NCI-H187 (cell line): ENCODE measurements at places on chromosomes 13 and 19.

- DNase-seq = no peak
These were observed 9.8 kb upstream of the CIRBP start for GRCh38 chr19:1259206-1259875.

- no peak for DNase-seq
These were observed 6.5 kb upstream of the CTXN1 start for GRCh38 chr19:7932276-7932929.

DNA sequence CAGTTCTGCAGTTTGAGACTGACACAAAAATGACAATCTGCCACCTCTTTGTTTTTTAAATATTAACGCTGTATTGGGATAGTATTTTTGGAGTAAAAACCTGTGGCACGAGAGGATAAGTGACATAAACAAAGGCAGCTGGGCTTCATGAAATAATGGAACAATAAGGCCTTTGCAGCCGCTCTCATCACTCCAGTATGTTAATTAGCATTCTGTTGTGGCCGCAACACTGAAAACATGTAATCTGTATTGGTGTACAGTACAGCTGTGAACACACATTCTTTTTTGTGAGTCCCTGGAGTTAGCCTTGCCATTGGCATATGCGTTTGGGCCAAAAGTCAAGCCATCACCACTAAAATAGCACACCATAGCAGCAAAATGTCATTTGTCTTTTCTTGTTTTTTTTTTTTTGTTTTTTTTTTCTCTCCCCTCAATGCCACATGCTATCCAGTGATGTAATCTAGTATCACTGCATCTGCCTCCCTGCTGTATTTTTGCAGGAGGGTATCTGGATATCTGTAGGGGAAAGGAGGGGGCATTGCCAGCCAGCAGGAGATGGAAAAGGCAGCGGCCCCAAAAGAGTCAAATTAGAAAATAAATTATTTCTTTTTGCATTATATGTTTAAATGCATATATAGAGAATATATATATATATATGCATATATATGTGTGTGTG is 885 bp upstream of the ZNF536 start:
- DNase-seq = no peak

DNA sequence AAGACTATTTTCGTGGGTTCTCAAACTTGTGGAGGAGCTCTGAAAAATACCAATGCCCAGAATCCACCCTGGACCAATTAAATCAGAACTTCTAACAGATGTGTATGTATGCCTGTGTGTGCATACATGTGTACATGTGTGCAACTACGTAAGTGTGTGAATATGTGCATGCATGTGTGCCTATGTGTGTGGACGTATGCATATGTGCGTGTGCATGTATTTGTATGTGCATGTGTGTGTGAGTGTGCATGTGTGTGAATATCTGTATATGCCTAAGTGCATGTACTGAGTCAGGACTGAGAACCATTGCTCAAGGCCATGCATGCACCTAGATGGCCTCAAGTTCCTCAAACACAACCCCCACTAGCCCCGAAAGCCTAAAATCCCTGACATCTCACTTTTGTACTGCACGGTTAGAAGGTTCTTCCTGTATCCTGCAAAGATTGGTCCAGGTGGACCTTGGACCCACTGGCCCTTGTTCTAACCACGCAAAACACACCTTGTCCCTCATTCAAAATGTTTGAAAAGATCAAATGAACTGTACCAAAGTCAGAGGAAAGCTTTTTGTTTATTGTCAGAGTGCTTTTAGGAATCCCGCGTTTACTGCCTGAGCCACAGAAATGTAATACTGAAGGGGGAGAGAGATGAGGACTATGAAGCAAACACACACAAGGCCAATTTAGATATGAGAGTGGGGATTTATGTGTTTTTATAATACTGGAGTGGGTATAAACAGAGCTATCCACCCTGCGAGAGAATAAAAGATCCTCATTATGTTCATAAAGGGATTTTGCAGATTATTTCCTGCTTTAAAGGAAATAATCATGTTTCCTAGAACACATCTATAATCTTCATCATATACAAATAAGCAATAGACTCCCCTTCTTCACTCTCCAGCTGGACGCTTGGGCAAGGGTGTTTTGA is 39.1 kb downstream of the LATS2 start:
- no peak for DNase-seq

GRCh38 chr13:96533408-96533807 is 443.5 kb downstream of the HS6ST3 start:
- DNase-seq = no peak

GRCh38 chr13:94351292-94351990 is 128.0 kb downstream of the DCT start:
- DNase-seq = no peak

DNA sequence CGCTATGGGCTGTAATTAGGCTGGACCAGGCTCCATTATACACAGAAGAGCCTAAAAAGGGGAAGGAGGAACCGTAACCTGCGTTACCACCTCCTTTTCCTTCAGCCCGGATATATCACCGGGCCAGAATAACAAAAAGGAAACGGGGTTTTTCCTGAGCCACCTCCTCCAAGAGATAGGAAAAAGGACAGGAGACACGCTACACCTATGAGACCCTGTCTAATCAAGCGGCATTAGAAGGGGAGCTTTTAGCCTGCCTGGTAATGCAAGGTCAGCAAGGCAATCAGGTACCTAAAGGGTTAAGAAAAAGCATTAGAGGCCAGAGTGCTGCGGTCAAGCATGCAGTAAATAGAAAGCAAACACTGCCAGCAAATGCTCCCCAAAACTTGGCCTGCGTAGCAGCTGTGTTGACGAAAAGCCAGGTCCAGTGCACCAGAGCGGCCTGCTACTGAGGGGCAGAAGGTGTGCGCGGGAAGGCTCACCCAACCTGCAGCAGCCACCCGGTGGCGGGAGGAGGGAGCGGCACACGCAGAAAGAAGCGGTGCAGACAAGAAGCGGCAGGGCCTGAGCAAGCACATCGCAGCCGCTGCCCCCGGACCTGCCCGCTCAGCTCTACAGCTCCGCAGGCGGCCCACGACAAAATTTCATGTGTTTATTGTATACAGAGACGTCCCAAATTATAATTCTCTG is 1466.1 kb downstream of the UQCRFS1 start:
- no peak for DNase-seq

- no peak for DNase-seq
These were observed 107.7 kb downstream of the PTPRS start for GRCh38 chr19:5232798-5233505.

- DNase-seq = no peak
These were observed 900 bp downstream of the PPP1R13L start for GRCh38 chr19:45403781-45404556.

DNA sequence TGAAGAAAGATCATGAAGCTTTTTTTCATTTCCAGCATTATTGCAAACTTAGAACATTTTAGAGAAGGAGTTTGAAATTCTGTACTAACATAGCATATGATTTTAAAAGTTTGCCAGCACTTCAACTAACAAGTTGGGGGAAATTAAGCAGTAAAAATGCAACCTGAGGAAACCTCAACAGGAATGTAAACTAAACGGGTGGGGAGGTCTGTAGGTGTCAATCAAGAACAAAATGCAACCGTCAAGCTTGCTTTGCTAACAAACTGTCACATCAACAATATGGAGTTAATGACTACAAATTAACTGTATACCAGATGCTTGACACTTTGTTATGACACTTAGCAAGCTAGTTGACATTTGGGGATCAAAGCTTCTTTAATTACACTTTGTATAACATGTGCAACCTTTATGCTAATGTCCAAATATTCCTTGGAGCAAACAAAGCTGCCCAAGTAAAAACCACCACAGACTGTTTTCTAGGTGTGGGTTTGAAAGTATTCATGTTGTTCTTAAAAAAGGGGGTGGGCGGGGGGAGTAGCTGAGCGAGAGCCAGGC is 52.1 kb downstream of the DACH1 start:
- DNase-seq = no peak

- DNase-seq = no peak
These were observed 23.0 kb upstream of the ATP1A3 start for GRCh38 chr19:42017040-42017439.

DNA sequence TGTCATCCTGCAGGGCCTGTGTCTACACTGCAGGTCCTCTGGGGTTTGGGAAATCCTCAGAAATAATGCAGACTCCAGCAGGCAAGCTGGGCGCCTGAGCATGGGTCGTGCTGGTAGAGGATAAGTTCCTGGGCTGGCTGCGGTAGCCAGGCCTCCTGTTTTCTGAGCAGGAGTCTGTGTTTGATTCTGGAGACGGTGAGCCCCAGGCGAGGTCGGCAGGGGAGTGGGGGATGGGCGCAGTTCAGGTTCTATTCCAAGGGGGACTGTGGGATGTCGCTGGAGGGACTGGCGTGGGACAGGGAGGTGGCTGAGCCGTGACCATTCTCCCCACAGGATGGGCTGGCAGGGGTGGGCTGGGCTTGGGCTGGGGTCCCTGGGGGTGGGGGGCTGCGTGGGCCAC is 154.7 kb downstream of the KDM4B start:
- no peak for DNase-seq

DNA sequence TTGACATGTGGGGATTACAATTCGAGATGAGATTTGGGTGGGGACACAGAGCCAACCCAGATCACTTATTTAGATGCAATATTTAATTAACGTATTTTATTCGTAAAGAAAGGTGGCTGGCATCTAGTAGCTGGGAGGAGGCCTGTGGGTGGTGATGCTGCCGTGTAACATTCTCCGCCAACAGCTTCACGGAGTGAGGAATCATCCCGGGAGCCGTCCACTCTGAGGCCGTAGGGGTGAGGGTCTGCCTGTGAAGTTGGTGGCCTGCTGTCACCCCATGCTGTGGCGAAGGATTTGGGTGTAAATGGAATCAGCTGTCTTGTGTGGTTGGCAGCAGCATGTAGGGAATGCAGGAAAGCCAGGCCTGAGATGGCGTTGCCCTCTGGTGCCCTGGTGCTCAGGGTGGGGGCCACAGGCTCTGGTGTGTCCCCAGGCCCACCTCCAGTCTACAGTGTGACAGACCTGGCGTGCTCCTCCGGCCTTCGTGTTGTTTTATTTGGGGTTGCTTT is 3.3 kb upstream of the TEX29 start:
- no peak for DNase-seq

DNA sequence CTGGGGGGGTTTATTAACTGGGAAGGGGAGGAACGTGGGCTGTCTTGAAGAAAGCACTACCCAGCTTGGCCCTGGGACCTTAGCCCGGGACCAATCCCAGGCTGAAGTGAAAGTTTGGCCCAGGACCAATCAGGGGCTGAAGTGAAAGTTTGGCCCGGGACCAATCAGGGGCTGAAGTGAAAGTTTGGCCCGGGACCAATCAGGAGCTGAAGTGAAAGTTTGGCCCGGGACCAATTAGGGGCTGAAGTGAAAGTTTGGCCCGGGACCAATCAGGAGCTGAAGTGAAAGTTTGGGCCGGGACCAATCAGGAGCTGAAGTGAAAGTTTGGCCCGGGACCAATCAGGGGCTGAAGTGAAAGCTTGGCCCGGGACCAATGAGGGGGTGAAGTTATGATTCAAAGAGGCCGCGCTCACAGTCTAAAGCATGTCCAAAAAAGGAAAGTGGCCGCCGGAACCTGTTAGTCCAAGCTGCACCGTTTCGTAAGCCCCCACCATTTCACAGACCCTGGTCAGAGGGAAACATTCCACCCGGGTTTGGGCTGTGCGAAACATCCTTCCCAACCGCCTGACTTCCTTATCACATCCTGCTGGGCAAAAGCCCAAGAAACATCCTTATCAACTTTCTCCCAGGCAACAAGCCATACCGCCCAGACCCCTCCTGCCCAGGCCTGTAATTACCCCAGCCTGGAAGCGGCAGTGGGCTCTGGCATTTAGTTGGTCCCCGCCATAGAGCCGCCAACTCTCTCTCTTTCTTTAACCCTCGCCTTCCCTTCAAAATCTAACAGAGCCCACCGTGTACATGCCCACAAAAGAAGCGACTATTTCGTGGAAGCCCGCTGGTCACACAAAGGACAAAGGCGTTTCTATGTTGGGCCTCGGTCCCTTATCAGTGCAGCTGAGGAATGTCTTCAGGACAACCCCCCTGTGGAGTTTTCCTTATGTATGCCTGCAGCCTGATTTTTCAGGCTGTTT is 1.1 kb downstream of the ZNF850 start:
- DNase-seq = no peak

- no peak for DNase-seq
These were observed 63.5 kb downstream of the TSHZ3 start for GRCh38 chr19:31285744-31286143.

GRCh38 chr13:28590461-28590860 is 68.5 kb upstream of the POMP start:
- DNase-seq = no peak

DNA sequence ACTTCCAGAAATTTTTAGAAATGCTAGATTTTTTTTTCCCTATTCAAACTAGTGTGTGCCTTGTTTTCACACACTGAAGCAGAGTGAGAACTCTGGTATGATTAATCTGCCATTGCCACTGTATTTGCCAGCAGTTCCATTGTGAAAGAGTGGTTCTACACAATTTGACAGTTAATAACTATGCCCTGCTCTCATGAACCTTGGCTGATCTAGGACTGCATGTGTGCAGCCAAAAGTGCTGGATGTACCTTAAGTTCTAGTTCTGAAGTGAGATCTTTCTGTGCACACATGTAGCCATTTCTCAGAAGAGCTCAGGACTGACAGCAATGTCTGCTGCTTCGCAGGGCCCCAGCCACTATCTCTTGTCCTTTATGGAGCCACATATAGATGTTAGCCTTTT is 328.2 kb upstream of the SPRY2 start:
- no peak for DNase-seq

DNA sequence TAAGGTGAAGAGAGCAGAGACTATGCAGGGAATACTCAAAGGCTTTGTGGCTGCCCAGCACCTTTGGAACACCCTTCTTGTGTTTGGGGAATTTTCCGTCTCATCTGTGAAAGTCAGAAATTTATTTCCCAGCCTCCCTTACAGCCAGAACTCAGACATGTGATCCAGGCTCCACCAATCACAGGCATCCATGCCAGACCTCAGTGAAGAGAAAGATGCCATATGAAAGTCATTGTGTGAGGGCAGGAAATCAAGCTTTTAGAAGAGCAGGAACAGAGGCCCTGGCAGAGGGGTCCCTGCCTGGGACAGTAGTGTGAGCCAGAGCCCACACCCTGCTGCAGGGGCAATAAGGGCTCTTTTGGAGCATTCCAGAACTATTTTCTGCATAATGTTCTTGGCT is 12.1 kb downstream of the CCDC70 start:
- DNase-seq = no peak

DNA sequence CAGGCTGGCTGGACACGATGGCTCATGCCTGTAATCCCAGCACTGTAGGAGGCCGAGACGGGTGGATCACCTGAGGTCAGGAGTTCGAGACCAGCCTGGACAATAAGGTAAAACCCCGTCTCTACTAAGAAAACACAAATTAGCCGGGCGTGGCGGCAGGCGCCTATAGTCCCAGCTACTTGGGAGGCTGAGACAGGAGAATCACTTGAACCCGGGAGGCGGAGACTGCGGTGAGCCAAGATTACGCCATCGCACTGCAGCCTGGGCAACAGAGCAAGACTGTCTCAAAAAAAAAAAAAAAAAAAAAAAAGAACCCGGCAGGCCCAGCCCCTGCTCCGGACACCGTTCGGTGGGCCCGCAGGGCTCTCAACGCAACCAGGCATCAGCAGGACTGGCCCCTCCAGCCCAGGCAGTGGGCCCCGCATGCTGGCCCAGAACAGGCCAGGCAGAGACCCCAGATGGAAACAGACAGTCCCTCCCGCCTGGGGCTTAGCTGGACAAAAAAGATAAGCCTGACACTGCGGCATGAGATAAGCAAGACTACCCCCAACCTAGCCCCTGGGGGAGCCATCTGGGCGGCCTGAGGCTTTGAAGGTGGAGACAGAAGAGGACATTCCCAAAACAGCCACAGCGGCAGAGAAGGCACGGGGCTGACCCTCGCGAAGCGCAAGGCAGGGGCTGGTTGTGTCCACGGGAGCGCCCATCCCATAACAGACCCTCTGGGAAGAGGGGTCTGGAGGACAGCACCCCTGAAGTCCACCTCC is 11.6 kb downstream of the REXO1 start:
- no peak for DNase-seq

GRCh38 chr13:96377835-96378234 is 287.9 kb downstream of the HS6ST3 start:
- no peak for DNase-seq
